ENCODE measurements at places on chromosomes 7 and 10.

GRCh38 chr10:25952857-25953256 is 18.8 kb downstream of the MYO3A start:
- DNase-seq, result no peak

- DNase-seq, result no peak
Observed at GRCh38 chr7:143305423-143306070, 10.4 kb upstream of the CLCN1 start.

- no peak for DNase-seq
Observed at GRCh38 chr7:33630359-33630758, 275.0 kb upstream of the BMPER start.

DNA sequence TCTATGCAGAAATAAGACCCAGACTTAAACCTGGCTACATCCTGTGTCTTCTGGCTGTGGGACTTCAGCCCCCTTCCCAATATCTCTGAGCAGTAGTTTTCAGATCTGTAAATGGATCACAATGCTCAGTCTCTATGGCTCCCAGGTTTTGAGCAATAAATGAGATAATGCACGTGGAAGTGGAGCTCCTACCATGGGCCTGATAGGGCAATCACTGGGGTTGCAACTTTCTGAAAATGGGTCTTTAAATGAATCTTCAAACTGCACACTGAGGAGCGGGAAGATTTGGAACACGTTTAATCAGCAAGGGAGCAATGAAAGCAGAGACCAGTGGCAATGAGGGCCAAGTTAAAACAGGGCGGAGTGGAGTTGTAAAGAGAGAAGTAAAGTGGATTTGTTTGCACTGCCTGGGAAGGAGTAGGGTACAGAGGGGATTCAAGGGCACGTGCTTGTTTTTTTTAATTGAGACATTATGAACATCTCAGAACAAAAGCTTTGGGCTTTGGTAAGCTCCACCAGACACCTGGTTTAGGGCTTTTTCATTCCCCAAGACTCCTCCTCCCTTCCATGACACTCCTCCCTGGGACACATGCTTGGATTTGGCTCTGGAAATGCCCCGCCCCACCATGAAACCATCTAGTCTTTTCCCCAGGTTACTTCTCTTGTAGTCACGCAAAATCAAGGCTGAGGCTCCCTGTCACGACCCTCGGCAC is 42.7 kb downstream of the PAPSS2 start:
- DNase-seq, result no peak

DNA sequence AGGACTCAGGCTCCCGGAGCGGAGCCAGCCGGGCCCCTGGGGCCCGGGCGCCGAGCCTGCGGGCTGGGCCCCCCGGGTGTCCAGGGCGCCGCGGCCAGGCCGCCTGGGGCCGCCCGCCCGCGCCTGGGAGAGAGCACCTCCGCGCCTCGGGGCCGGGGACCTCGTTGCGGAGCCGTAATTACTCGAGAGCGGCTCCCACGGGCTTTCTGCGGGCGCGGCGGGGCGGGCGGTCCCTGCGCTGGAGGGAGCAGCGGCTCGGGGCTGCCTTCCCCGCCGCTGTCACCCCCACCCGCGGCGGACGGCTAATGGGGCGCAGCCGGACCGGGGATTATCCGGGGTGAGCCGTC is 1.5 kb downstream of the GNB2 start:
- DNase-seq, result no peak
